RWPE1 (cell line): ENCODE measurements at places on chromosomes 12 and 14.

- no peak for DNase-seq
Observed at GRCh38 chr14:79265366-79265946, 945.8 kb downstream of the DIO2 start.

DNA sequence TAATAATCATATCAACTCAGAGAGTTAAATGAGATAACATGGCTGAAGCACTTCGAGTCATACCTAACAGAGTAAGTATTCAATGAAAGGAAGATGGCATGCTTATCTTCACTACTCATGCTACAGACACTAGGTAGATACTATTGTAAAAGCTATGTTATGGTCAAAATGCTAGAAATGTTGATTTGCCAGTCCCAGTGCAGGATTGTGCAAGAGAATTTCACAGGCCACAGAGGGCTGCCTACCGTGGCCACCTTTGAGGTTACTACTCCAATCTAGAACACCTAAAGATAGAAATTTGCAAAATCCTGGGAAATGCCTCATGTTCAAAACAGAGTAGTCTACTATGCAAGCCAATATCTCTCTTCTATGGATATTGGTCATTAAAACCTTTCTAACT, 75.3 kb upstream of the PLEKHG7 start:
- no peak for DNase-seq

- peak; percentile 57 for DNase-seq
Observed at GRCh38 chr14:53432378-53432802, 279.3 kb upstream of the DDHD1 start.

GRCh38 chr12:108633534-108634248, at the start of gene SELPLG:
Gene SELPLG (minus strand): TSS chr12:108633894. CDS start chr12:108624307, 9,587 bp downstream.
- no peak for DNase-seq

- no peak for DNase-seq
Observed at GRCh38 chr14:87623616-87624015, 369.4 kb downstream of the GALC start.

- no peak for DNase-seq
Observed at GRCh38 chr12:124675881-124676713, 108.7 kb upstream of the NCOR2 start.

DNA sequence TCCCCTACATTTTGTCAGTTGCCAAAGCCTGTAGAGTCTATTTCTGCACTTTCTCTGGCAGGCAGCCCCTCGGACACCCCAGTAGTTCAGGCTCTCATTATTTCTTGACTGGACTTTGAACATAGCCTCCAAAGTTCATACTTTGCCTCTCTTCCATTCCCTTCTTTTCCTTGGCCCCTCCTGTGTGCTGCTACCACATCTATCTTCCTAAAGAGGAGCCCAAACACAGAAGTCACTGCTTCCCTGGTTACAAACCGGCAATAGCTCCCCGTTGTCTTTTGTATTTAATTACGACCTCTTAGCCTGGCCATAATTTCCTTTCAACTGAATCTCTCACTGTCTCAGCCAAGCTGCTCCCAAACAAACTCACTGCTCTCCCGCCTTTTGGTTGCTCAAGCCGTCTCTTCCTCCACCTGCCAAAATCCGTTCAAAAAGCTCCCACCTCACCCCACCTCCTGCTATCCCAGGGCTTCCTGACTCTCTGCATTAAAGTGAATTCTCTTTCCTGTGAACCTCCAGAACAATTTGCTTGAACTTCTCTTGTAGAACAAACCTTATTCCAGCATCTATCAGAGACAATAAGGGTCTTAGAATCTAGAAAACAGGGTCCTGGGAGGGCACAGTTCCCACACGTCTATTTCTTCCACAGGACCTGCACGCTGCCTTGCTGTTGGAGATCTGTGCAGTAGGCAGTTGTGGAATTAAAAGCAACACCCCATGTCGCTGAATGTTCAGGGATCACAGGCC, 46.9 kb downstream of the PRMT8 start:
- no peak for DNase-seq

- peak; percentile 51 for DNase-seq
Observed at GRCh38 chr14:39097159-39097558, 5.9 kb downstream of the SEC23A start.

GRCh38 chr14:101083564-101084435, 180.3 kb upstream of the RTL1 start:
- peak; percentile 21 for DNase-seq

- DNase-seq: no peak
Observed at GRCh38 chr12:74646831-74647230, 109.2 kb downstream of the ATXN7L3B start.

DNA sequence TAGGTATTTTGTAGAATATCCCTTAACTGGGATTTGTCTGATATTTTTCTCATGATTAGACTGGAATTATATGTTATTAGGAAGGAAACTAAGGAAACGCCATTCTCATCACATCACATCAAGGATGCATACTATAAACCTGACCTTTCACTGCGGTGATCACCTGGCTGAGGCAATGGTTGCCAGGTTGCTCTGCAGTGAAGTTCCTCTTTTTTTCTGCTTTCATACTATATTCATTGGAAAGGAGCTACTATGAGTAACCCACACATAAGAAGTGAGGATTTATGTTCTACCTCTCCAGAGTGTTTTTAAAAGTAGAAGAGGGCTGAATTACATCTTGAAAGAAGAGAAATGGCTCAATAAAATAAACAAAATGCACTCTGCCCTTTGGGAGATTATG, 31.0 kb upstream of the GRIP1 start:
- DNase-seq: no peak

DNA sequence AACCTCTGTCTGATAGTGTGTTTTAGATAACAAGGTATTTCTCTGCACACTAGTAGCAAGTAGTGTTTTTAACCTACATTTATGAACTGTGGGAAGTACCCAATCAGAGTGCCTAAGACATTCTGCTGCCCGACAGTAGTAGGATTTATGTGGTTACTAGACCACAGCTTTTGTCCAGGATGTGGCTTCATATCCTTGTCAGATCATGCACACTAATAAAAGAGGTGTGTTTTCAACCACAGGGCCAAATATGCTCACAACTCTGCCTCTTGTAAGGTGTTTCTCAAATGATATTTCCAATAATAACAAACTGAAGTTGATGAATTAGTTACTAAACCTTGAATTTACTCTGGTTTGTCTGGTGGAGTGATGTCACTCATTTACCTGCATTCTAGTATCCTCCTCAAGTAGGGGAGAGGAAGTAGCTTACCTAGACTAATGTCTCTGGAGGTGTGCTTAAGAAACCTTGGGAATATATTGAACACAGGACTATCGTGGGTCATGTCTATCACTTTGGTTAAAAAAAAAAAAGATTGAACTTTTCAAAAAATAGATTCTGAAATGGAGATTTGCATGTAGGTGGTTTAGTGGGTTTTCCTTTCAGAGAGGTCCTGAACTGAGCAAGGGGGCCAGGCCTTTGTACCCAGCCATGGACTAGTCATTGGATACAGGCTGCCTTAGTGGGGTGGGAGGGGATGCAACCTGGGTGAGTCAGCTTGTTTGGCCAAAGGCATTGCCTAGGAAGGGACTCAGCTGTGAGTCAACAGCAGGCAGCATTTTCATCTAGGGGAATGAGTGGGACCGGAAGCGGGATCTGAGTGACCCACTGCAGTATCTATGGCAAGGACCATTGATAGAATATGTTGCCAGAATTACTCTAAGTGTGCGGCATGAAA, 14.1 kb downstream of the FBXW8 start:
- DNase-seq: peak; percentile 57

- no peak for DNase-seq
Observed at GRCh38 chr12:102300824-102301461, 103.3 kb upstream of the PMCH start.

GRCh38 chr12:109197327-109197726, 80.9 kb downstream of the ACACB start:
- DNase-seq: no peak

DNA sequence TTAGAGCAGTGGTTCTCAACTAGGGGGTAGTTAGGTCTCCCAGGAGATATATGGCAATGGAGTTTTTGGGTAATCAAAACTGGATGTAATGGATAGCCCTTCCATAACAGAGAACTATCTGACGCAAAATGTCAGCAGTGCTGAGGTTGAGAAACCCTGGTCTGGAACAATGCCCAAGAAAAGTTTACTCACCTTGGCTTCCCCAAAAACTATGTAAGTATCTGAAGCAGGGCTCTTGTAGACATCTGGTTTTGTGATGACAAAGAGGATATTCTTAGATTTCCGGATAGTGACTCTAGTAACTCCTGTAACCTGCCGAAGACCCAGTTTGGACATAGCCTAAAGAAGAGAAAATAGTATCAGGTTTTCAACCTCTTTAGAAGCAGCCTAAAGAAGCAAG, 11.8 kb downstream of the NACA start:
- DNase-seq: no peak

DNA sequence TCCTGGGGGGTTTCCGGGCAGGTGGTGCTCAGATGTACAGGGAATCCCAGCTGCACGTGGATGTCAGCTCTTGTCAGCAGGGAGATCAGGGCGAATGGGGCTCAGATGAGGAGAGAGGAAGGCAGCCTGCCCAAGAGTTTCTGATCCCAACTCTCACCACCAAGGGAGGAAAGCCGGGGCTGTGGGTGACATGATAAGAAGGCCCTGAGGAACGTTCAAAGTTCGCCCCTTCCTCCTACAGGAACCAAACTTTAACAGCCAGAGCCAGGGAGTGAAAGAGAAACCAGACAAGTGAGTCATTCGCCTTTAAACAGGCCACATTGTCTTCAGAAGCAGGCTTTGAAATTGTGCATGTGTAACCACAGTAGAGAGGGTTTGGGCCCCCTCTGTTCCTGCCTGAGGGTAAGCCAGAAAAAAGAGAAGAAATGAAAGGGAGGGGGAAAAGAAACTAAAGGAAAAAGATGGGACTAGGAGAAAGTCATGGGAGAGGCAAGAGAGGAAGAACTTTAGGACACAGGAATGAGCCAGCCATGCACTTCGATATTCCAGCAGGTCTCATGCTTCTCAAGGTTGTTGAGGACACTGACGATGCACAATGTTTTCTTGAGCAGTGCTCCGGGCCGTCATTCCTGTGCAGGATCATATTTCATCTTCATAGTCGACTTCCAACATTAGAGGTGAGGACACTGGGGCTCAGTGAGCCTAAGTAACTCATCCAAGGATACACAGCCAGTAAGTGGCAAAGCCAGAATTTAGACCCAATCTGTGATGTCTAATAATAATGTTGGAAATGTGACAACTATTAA, 691.4 kb upstream of the TBX3 start:
- peak; percentile 51 for DNase-seq

DNA sequence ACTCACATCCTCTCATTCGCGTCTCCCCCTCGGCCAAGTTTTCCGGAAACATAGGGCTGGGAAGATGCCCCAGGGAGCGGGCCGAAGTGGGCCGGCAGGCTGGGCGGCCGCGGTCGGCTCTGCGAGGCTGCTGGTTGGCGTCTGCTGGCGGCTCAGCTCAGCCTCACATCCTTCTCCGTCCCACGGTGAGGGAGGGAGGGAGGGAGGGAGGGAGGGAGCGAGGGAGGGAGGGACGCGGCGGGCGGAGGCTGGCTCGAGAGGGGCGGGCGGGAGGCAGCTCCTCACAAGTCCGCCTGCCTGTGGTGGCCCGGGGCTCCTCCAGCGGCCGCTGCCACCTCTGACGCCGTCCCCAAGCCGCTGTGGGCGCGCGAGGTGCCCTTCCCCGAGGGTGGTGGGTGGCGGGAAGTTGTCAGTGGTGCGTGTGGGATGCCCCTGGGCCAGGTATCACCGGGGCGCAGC, 93.8 kb downstream of the RFLNA start:
- peak; percentile 75 for DNase-seq

GRCh38 chr12:117972301-117972700, 3.5 kb upstream of the KSR2 start:
- DNase-seq: no peak

- DNase-seq: no peak
Observed at GRCh38 chr12:128734371-128734770, 89.4 kb downstream of the SLC15A4 start.

DNA sequence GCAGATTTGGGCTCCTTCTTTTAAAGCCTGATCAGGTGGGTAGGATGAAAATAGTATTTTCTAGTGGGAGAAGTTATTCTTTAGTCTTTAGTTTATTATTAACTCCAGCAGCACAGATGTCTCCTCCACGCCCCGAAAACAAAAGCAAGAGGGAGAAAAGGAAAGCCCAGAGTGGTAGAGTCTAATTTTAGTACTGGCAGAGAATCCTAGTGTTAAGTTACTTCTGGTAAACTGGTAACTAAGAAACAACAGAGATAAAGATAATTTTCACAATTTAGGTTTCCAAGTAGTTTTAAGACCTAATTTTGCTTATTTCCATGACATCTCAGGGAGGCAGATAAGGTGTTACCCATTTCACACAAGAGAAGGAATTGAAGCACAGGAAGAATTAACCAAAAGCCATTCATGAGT, 16.3 kb downstream of the ATP5MC2 start:
- no peak for DNase-seq

GRCh38 chr12:112488257-112488876, 69.6 kb downstream of the PTPN11 start:
- no peak for DNase-seq

GRCh38 chr14:23066855-23067744, 9.8 kb upstream of the CDH24 start:
- no peak for DNase-seq

- DNase-seq: no peak
Observed at GRCh38 chr12:62263232-62263631, 3.0 kb downstream of the USP15 start.

DNA sequence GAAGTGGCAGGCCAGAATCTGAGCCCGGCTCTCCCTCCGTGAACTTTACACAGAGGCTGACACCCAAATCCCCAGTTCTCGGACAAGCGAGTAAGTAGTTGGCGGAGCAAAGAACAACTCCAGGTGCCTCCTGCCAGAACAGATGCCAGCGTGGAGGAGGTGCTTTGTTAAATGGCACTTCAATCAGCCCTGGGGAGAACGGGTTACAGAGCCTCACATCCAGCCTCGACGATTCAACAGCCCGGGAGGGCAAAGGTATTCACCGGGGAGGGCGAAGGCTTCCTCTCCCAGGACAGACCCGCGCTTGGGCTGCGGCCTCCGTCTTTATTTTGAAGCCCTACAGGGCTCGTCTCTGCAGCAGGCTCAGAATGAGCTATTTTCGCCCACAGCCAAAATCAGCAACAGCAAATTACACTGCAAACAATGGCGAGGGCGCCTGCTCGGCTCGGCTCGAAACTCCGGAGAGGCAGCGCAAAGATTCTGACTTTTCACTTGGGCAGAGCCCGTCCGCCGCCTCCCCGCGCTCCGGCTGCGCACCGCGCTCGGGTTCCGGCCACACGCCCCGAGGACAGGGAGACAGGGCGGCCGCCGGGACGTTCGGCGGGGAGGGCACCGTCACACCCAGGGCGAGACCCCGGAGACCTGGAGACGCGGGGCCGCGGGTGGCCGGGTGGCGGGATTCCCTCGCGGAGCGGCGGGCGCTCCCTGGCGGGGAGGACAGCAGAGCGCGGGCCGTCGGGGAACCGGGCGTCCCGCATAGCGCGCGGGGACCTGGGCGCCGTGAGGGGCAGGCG, 811 bp downstream of the TMCC3 start:
- peak; percentile 24 for DNase-seq

GRCh38 chr12:49824895-49825294, 3.3 kb downstream of the NCKAP5L start:
- DNase-seq: no peak

GRCh38 chr12:70661466-70662161, 24.4 kb upstream of the PTPRB start:
- no peak for DNase-seq
